ENCODE measurements at places on chromosomes 13 and 19. TPM values are rescaled to one million over a fixed set of nuclear protein-coding genes. Genes with fewer than 3 reads are reported as not detected.

DNA sequence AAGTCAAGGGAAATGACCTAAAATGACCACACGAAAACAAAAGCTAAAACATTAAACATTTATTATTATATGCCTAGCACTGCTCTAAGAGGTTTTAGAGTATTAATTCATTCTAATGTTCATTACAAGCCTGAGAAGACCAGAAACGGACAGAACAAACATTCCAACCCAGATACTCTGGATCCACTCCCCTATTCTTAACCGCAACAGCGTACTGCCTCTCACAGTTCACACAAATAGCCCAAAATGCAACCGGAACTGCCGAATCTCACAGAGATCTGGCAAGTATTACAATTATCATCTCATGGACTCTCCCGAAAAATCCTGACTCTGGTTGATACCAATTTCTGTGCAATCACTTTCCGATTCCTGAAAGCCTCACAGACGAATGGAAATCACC, 1.4 kb downstream of the ZNF780B start:
- DNase-seq, result no peak

- no peak for DNase-seq
Measured at GRCh38 chr19:15438124-15438496, 11.6 kb downstream of the WIZ start.

- DNase-seq, result no peak
Measured at GRCh38 chr13:22562116-22562515, 618.7 kb upstream of the SGCG start.

- no peak for DNase-seq
Measured at GRCh38 chr19:55095260-55096060, 19.8 kb downstream of the EPS8L1 start.

DNA sequence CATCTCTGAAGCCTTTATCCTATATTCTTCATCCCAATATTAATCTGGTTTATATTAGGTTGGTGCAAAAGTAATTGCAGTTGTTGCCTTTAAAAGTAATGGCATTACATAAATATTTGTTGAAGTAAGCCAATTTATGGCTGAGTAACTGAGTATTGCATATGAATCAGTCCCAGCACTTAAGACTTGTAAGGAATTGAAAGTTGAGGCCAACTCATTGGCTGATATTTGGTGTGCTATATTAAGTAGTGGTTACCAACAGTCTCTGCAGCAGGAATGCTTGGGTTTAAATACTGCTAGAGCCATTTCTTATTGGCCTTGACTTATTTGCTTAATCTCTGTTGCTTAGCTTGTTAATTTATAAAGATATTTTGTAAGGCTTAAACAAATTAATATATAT, 460.7 kb downstream of the GPC6 start:
- DNase-seq, result no peak

DNA sequence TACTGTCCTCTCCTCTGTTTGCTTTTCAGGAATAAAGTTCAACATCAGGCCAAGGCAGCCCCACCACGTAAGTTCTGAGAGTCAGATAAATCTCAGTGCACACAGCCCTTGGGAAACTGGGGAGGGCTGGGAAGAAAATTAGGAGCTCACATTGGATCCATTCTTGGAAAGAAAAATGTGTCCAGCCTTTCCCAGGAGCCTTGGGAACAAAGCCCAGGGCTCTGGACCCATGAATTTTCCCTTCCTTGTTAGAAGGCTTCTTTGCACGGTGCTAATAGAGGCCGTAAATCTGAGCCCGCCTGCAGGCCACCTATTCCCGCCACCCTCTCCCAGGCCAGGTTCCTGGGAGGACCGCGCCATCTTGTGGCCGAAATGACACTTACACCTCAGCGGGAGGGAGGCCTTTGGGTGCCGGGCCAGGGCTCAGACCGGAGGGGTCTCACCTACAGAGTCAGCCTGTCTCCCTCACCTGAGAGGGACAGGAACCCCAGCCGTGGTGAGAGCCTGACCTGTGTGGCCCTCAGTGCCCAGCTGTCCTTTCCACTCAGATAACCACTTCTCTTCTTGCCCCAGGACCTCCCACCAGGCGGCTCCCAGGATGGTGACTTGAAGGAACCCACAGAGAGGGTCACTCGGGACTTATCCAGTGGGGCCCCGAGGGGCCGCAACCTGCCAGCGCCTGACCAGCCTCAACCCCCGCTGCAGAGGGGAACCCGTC, 25.1 kb upstream of the KCTD15 start:
- DNase-seq, result peak; percentile 86

DNA sequence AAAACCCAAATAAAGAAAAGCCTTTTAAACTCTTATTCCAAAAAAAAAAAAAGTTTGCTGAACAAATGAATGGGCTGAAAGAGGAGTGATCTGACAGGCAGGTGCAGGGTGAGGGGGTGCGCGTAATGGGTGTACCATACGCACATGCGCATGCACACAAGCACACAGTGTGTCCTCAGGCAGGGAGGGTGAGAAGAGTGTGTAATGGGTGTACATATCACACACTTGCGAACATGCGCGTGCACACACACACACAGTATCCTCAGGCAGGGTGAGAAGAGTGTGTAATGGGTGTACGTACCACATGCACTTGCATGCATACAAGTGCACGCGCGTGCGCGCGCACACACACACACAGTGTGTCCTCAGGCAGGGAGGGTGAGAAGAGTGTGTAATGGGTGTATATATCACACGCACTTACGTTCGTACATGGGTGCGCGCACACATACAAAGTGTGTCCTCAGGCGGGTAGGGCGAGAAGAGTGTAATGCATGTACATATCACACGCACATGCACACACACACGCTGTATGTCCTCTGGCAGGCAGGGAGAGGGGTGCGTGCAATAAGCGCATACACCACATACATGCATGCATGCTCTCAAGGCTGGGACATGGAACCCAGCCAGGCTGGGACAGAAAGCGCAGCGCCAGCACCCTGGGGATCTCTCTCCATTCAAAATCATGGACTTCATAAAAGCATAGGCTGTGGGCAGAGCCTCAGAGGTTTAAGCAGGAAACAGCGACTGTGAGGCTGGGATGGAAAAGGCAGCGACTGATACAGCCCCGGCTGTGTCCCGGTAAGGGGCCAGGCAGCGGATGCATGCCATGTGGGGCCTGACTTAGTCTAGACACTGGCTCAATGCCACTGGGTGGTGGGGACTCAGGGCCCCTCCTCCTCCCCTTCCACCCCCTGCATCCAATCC, 70.4 kb downstream of the CEBPG start:
- peak; percentile 28 for DNase-seq

GRCh38 chr19:46946611-46947238, 72.9 kb upstream of the NPAS1 start:
- DNase-seq, result no peak

DNA sequence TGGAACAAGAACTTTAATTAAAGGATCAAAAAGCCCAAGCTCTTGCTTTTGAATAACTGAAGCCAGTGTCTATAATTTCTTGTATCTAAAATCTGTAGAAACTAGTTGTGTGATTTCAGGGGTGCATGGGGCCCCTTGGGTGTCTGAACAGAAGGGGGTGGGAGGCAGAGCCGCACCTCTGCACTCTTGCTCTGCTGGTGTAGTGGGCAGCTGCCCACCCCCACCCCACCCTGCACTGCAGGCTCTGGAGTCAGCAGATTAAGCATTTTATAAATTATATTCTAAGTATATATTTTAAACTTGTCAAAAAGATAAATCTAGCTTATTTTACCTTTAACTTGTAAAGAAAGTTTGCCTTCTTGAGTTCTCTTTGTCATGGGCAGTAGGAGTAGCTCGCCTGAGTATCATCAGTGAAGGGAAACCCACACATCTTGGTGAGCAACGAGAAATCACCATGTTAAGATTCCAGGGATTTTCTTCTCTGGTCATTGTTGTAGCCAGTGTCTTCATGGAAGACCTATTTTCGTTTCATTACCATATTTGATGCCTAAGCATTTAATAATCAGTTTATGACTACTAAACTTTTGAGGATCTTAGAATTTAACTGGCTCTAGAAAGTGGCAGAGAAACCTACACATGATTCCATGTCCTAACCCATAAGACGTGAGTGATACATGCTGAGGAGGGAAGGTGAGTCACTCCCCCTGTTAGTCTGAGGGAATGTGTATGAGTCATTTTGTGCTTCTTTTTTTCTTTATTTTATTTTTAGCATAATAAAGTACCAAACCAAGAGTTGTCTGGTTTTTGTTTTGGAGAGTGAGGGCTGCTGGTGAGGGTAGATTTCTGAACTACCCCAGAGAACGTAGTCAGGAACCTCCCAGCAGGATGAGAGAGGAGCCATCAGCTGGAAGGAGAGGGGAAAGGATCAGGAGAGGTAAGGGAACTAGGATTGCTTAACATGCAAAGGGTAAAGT, 7.7 kb downstream of the UBE2L5 start:
- peak; percentile 25 for DNase-seq

DNA sequence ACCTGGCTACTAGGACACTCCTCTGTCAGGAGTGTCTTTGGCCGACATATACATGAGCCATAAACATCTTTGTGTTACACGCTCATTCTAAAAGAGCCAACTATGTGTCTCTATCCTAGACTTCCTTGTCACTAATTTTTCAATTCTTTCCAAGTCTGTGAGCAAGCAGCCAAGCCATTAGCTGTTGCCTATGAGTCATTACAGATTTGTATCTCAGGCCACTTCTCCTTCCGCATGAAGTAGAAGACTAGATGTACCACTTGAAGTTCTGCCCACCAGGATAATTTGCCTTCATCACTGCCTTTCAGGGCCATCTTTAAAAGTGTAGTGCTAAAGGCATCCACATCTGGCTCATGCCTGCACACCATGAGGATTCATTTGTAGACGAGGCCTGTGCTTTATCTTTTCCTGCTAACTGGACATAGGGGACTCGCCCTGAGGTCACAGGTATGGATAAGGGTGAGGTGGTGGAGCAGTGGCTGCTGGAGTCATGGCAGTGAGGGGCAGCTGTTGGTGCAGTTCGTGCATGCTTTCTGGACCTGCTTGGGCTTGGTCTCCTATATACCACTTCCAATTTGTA, 126.1 kb upstream of the KL start:
- DNase-seq, result no peak

- DNase-seq, result peak; percentile 69
Measured at GRCh38 chr19:19451429-19452242, 46.2 kb downstream of the GATAD2A start.

GRCh38 chr13:60134376-60134775, 29.4 kb downstream of the DIAPH3 start:
- DNase-seq, result no peak

The ZNF331 gene
- 28.7 TPM for total RNA-seq

The PMIS2 gene
- total RNA-seq, result not detected

The RNF113B gene
- total RNA-seq, result not detected

The LGALS14 gene
- 3.3 TPM for total RNA-seq

The IZUMO4 gene
- total RNA-seq, result 105 TPM

The ATG4D gene
- total RNA-seq, result 21.0 TPM

The TNFSF13B gene
- 6.6 TPM for total RNA-seq

The ZSCAN4 gene
- total RNA-seq, result 0.18 TPM

The SULT2A1 gene
- total RNA-seq, result not detected
